ENCODE measurements at places on chromosomes 5 and 9. TPM values are rescaled to one million over a fixed set of nuclear protein-coding genes. Genes with fewer than 3 reads are reported as not detected.

- no peak for DNase-seq
Measured at GRCh38 chr5:112554101-112554977, 135.3 kb upstream of the EPB41L4A start.

DNA sequence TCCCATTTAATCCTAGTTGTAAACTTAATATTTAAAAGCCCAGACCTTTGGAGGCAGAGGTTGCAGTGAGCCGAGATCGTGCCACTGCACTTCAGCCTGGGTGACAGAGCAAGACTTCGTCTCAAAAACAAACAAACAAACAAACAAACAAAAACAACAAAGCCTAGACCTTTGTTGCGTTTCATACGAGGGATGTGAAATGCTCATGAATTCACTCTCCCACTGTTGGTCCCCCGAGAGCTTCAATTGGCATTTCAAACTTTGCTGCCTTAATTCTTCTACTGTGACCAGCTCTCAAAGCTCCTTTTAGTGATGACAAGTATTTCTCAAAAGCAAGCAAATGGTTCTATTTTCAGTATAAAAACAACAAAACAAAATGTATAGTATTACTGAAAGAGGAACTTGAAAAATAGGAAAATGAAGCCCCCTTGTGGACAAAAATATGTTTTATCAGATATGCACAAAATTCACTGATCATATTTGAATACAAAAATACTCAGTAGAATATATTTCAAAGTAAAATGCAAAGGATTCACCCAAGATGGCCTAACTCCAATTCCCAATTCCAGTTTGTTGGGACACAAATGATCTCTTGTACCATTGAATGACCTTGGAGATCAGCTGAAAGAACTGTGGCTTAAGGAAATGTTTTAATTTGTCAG lies 140.4 kb downstream of the ESM1 start:
- DNase-seq = no peak

- DNase-seq = no peak
Measured at GRCh38 chr5:172849606-172850453, 15.8 kb downstream of the ERGIC1 start.

DNA sequence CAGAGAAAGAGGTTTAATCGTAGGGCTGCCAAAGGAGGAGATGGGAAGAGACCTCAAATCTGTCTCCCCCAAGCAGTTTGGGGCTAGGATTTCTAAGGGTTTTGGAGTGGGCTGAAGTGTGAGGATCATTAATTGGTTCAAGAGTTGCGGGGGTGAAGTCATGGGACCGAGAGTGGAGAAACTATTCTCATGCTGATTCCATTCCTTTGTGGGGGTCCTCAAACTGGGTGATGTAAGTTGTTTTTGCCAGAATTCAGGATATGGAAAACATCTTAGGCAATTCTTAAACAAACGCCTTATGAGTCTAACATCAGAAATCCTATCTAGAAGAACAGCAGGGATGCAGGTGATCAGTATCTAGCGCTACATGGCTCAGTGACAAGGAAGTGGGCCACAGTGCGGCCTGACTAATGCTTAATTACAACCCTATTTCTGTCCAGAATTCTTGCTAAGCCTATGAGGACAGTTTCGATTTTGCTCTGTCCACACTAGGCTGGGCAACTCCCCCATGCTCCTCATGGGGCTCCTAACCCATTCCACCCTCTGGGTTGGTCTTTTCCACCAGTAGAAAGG lies 27.7 kb upstream of the TRIO start:
- DNase-seq = no peak

DNA sequence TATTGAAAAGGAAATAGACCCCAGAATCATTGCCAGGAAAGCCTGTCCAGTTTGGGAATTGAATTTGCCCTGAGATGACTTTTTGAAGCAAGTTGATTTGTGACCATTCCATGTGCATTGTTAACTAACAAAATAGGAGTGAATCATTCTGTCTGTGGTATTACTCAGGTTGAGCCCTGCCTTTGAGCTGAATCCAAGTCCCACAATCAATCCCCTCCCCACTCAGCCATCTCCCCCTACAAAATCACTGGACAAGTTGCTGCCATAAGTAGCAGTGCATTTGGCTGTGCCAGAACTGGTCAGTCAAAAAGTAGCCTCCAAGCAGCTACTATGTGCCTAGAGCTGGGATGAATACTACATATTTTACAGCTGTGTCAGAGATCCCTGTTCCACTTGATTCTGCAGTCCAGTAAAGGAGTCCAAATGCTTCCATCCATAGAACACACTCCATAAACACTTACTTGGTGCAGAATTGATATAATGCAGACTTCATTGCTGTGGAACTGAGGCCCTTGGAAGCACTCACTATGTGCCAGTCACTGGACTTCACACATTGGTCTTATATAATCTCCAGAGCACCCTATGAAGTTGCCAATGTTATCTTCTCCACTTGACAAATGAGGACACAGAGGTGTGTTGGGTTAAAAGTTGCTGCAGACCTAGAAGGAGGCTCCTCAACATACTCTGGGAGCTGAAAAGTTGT lies 96.1 kb downstream of the ZNF462 start:
- no peak for DNase-seq

DNA sequence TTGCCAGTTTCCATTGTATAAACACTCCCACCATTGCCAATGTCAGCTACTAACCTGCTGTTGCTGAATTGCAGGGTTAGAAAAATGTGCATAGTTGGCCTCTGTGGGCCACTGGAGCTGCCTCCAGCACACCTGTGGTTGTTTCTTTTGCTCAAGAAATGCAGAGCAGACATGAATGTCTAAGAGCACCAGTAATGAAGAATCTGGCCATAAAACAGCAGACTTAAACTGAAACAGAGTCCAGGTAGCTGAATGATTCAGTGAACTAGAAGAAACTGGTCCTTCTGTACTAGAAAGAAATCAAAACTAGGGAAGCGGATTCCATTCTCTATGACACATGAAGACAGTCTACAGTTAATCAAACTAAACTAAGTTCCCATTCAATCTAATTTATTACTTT lies 48.2 kb downstream of the NUDT12 start:
- no peak for DNase-seq

Gene PAPPA
- total RNA-seq = 2.8 TPM

Gene CA9
- total RNA-seq = 0.48 TPM

Gene SLC34A1
- not detected for total RNA-seq

Gene FBP2
- total RNA-seq = not detected

Gene FRMD3
- total RNA-seq = 123 TPM
